ENCODE measurements at places on chromosomes 3 and 15.
A peak's percentile ranks its signal among the peaks of the same experiment; 100 is the strongest.

DNA sequence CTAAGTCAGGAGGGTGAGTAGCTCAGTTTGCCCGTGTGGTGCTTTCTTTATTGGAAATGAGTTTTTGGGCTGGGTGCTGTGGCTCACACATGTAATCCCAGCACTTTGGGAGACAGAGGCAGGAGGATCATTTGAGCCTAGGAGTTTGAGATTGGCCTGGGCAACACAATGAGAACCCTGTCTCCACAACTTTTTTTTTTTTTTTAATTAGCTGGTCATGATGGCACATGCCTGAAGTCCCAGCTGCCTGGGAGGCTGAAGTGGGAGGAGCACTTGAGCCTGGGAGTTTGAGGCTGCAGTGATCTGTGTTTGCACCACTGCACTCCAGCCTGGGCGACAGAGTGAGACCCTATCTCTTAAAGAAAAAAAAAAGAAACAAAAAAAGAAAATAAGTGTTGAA, 174.9 kb downstream of the NSMCE3 start:
- DNase-seq: peak; percentile 4

DNA sequence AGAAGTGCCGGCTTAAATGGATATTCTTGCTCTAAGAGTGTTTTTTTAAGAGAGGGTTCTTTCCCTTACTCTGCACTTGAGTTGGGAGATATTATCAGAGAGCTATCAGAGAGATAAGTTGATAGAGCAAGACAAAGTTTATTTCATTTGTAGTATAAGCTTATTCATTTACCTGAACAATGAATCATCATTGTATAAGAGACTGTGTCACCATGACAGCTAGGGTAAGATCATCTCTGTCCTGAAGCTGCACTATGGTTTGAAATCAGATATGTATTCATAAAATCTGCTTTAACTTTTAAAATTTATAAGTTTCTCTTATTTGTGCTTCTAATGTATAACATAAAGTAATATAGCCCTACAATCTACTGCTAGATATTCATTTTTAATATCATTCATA, 128.1 kb upstream of the ARL6 start:
- no peak for DNase-seq

GRCh38 chr15:93152360-93152759, 63.3 kb upstream of the RGMA start:
- DNase-seq: no peak

DNA sequence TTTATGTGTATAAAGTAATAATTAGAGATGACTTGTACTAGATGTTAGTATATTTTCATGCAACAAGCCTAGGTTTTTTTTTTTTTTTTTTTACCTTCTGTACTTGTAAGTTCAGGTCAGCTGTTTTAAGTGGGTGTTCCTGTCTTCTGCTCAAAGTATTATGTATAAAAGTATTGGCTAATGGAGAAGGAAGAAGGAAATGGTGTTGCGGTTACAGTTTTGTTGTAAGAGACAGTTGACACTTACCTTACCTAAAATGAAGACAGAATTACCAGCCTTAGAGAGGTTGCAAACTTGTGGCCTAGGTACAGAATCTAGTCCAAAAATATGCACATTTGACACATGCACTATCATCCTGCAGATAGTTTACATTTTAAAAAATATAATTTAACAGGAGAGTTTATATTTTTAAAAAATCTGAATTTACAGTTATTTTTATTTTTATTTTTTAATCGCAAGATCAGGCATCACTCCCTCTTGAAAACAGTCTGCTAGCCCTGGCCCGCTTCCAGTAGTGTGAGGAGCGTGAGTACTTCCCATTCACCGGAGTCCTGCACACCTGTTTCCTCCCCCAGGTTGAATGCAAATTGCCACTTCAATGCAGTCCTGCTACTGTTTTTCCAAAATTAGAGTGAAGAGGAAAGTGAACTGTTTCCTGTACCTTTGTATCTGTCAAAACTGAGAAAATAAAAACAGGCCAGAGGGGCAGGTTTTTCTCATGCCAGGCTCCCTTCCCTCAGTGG, 224.3 kb upstream of the SOX2 start:
- DNase-seq: peak; percentile 57

DNA sequence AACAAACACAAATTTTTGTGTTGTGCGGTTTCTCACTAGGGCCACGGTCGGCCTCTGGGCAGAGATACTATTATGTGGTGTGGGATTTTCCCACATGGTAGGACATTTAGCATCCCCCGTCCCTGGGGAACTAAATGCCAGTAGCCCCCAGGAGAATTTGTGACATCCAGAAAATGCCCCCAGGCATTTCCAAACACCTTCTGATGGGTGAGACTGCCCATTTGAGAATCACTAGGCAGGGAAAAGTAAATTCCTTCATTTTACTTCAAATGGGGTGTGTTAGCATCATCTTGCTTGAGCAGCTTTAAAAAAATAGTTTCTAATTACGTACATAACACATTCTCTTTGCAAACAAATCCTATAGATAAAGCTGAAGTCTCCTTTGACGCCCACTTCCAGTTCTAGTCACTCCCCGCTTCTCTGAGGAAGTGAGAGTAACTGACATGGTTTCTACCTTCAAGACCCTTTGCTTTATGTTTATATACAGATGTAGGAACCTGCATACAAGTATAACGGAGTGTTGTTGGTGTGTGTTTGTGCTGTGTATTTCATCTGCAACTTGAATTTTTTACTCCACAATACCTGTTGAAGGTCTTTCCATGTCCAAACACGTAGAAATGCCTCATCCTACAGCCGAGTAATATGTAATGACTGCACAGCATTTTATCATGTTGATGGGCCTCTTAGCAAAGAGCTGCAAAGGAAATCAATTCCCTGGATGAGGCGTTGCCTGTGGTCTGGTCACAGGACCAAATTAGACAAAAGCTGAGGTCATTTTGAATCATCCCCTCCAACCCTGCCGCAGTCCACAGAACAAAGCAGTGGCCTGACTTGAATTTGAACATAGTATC, 31.4 kb upstream of the ZBTB38 start:
- DNase-seq: no peak

DNA sequence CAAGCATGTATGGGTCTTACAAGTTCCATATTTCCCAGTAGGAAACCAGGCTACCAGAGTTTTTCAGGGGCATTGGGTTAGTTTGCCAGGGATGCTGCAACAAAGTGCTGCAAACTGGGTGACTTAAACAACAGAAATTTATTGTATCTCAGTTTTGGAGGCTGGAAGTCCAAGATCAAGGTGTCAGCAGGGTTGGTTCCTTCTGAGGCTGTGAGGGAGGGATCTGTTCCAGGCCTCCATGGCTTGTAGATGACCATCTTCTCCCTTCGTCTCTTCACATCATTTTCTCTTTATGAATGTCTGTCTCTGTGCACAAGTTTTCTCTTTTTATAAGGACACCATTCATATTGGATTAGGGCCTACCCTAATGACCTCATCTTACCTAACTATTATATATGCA, 114.7 kb downstream of the LRRC28 start:
- DNase-seq: no peak

All from DMS79 treated with DMSO at 0.1 percent for 48 hours (cell line).